ENCODE measurements at places on chromosomes 3 and 15. TPM values are rescaled to one million over a fixed set of nuclear protein-coding genes. Genes with fewer than 3 reads are reported as not detected.

The THBS1 gene
- total RNA-seq, result 3,043 TPM

The VILL gene
- 8.9 TPM for total RNA-seq

The THAP10 gene
- total RNA-seq, result 0.35 TPM

The FANCD2OS gene
- total RNA-seq, result not detected

The CLRN1 gene
- not detected for total RNA-seq

The CHRFAM7A gene
- 1.9 TPM for total RNA-seq

The PRSS50 gene
- not detected for total RNA-seq
